Stimulated activated naive B cell treated with anti-CD40 and anti-IgM and Interleukin-4, amounts not matched to agents 10 μg/mL and 1 μg/mL and 100 μg/mL, for 72 hours (primary cell): ENCODE measurements at places on chromosomes 2 and 18.

DNA sequence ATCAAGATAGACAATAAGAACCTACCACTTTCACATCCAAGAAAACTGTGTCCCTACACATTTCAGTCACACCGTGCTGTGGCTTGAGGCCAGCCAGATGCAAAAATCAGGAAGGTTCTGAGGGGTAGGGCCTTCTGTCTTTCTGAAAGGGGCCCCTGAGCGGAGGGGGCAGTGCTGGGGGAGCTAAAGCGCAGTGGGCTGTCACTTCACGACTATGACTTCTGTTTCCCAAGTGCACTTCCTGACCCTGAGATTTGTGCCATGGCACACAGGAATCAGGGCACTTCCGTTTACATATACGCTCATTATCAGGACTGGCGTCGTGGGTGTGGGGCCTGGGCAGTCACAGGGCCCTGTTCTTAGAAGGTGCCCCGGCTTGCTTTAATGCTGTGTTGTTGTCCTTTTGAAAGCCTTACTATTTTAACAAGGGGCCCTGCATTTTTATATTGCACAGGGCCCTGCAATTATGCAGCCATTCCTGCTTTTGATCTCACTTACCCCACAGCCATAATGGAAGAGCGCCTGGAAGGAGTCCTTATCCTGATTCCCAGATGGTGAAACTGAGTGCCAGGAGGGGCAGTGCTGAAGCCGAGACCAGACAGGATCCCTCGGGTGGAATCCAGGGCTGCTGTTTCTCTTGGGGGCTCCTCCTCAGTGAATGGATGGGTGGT lies 620 bp downstream of the NGEF start:
- H3K4me3 ChIP-seq: no peak overlapping the region
- peaks cover 2% of the 10 kb centered on the region for H3K36me3 ChIP-seq
- DNase-seq: no peak
- peaks cover 22% of the 10 kb centered on the region for H3K27me3 ChIP-seq
- peaks cover 18% of the 10 kb centered on the region for H3K4me1 ChIP-seq

GRCh38 chr2:104408266-104408665 lies 445.6 kb upstream of the POU3F3 start:
- H3K36me3 ChIP-seq: no peaks in the 10 kb centered on the region
- DNase-seq: no peak
- H3K4me3 ChIP-seq: no peak overlapping the region
- peaks cover 19% of the 10 kb centered on the region for H3K27me3 ChIP-seq
- no peaks in the 10 kb centered on the region for H3K4me1 ChIP-seq

DNA sequence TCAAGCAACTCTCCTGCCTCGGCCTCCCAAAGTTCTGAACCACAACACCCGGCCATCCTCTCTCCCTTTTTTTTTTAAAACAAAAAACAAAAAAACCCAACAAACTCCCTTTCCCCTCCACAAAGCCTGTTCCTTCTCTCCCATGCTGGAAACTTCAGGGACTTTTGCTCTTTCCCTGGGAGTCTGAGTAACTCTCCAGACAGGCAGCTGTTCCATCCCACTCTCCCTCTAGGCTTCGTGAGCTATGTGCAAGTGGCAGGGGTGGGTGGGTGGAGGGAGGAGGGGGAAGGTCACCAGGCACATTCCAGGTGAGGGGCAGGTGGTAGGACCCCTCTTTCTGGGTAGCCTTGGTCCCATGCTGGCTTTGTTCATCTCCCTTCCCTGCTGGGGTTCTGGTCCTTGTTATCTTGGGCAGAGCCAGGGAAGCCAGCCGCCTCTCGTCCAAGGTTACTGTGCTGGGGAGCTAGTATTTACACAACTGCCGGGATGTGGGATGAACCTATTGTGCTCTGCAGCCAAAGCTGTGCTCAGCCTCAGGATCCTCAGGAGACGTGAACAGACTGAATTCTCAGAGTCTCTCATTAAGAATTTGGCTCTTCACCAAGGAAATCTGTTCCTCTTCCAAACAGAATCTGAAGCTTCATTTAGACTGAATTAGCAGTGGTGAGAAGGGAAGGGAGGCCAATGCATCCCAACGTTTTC lies 106.9 kb downstream of the LIPG start:
- H3K27me3 ChIP-seq: peaks cover 49% of the 10 kb centered on the region
- H3K4me3 ChIP-seq: no peak overlapping the region
- no peak overlapping the region for H3K27ac ChIP-seq
- no peaks in the 10 kb centered on the region for H3K36me3 ChIP-seq
- no peaks in the 10 kb centered on the region for H3K4me1 ChIP-seq

- no peak overlapping the region for H3K4me3 ChIP-seq
- H3K36me3 ChIP-seq: peaks cover 48% of the 10 kb centered on the region
- no peaks in the 10 kb centered on the region for H3K27me3 ChIP-seq
- no peaks in the 10 kb centered on the region for H3K4me1 ChIP-seq
Observed at GRCh38 chr2:69330781-69331180, 56.2 kb downstream of the GFPT1 start.

DNA sequence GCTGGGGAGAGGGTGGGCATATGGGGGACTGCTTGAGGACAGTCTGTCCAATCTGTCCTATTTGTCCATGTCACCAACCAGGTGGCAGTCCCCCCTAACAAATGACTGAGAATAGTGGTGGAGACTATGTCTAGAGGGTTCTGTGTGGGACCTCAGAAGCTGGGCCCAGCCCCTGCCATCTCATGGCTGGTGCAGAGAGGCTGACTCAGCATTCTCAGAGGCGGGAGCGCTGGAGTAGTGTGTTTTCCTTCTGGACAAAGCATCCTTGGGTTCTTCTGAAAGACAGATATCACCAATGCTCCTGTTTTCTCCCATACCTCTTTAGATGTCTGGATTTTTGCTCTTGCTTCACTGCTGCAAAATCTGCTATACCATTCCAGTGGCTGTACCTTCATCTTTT lies 44.1 kb upstream of the SP140L start:
- peak overlapping the region; percentile 47 for H3K27ac ChIP-seq
- no peak overlapping the region for H3K4me3 ChIP-seq
- H3K36me3 ChIP-seq: peaks cover 57% of the 10 kb centered on the region

DNA sequence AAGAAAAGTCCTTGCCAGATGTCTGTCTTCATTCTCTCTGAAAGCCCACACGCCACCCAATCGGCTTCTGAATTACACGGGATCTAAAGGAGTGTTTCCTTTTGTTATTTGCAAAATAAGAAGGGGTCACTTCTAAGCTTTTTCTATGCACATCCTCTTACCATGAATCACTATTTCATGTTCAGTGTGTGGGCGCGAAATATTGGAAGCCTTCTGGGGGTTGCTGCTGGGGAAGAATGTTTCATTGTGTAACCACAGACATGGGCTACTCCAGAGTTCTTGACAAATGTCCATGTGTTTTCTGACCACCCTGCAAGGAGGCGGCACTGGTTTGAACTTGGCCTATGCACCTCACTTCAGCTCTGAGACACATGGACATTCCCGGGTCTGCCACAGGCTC lies 133.6 kb upstream of the APCDD1 start:
- peaks cover 30% of the 10 kb centered on the region for H3K4me1 ChIP-seq
- no peak overlapping the region for H3K4me3 ChIP-seq
- H3K36me3 ChIP-seq: no peaks in the 10 kb centered on the region
- no peak for DNase-seq
- no peak overlapping the region for H3K27ac ChIP-seq
